HS-5 (cell line): ENCODE measurements at places on chromosomes 4 and X.

DNA sequence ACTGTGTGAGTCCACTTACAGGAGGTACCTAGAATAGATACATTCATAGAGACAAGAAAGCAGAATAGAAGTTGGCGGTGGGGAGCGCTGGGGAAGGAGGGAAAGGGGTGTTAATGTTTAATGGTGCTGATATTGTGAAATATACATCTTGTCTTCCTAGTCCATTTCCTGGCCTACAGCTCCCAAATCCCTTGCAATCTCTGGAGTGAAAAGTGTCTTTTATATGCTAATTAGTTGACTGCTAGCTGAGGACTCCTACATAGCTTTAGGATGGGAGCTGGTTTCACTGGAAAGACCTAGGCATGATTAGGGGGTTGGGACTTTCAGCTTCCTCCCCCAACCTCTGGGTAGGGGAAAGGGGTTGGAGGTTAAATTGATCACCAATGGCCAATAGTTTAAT, 36.0 kb downstream of the FUNDC1 start:
- DNase-seq, result no peak

DNA sequence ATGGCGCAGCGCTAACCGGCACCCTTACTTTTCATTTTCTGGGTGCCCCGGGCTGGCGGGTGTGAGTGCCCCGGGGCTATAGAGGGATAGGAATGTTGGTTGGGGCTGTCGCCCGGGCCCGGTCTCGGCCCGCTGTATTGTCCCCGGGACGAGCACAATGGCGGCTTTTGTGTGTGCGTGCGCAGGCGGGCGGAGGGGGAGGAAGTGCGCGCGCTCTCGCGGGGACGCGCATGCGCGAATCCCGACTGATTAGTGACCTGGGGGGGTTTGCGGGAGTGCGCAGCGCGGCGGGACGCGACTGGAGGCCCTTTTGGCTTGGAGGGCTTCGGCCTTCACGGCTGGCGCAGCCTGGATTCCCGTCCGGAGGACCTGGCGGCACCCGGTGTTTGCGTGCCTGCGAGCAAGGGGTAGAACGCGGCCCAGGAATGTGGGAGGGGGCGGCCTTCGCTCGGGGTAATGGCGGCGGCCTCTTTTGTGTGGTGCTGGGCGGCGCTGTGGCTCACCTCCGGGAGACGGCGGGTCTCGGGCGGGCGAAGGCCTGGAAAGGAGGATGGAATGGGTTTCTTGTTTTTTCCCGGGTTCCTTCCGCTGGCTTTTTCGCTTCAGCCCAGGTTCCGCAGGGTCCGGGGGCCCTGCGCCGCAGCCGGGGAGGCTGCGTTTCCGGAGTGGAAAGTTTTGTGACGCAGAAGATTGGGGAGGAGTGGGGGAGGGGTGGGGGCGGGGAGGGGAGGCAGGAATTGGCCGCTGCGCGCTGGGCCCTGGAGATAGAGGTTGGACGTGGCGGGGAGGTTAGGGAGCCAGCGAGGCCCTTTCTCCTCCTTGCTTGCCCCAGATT, 618 bp downstream of the DDX3X start:
- no peak for DNase-seq

GRCh38 chr4:180840142-180840541, 1403.1 kb upstream of the TENM3 start:
- no peak for DNase-seq

- DNase-seq, result no peak
Measured at GRCh38 chrX:12885508-12885907, 18.6 kb downstream of the TLR7 start.

DNA sequence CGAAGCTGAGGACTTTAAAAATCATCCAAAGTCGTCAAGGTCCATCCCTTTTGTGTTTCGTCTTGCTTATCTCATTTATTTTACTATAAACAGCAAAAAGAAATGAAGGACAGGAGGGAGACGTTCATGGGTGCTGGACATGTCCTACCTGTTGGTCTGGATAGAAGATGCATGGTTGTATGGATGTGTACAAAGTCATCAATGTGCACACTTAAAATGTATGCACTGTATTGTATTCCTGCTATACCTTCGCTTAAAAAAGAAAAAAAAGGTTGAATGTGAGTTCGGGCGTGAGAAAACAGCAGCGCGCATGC, 313 bp upstream of the BLOC1S4 start:
- no peak for DNase-seq

- DNase-seq, result no peak
Measured at GRCh38 chr4:823176-823760, 2.7 kb downstream of the CPLX1 start.

- peak; percentile 2 for DNase-seq
Measured at GRCh38 chr4:98778206-98778605, 119.8 kb upstream of the TSPAN5 start.

- no peak for DNase-seq
Measured at GRCh38 chr4:151803246-151803645, 42.4 kb upstream of the GATB start.

DNA sequence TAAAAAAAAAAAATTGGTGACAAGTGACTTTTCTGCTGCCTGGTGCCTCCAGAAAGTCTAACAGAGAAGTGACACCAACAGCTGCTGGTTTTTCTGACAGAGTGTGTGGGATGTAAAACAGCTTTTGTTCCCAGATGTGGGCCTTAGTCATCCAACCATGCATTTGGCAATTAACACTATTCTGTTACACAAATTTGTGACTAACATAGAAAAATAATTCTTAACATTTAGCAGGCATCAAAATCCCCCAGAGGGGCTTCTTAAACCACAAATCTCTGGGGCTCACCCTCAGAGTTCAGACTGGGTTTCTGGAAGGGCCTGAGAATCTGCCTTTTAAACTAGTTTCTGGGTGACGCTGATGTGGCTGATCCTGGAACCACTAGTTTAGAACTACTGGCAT, 100.5 kb upstream of the PCDH7 start:
- DNase-seq, result no peak

DNA sequence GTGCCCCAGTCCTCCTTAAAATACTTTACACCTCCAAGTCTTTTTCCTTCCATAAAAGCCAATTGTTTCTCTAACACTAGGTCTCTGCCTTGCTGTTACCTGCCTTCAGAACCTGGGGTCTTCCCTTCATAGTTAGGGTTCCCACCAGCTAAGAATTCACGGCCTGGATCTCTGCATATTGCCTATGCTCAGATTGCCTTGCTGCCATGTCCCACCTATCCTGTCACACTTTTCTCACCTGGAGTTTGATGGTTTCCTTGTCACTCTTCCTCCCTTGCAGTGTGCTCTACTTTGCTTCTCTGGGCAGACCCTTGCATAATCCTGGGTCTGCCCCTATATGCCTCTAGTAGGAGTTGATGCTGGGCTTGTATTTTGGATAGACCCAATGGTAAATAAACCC, 36.6 kb upstream of the TMPRSS11E start:
- DNase-seq, result no peak

DNA sequence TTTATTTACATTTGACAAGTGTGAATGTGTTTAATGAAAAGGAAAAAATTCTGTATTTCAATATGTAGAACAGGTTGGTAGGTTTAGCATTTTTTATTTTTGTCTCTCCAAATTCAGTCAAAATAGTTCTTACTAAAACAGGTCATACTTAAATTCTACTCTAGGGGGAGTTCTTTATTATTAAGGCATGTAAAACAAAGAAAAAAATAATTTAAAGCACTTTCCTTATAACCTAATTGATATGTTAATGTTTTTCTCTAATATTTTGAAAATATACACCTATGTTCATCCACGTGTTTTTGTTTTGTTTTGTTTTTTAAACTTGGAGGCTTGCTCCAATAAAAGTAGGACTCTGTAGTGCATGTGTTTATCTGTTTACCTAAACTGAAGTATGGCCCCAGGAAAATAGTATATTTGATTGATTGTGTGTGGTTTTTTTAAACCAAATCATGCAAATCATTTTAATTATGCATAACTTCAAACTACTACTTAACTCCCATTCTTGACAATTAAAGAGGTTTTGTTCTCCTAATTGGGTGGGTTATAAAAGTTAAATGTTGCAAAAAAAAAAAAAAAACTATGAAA, 562.7 kb downstream of the RPA4 start:
- no peak for DNase-seq

DNA sequence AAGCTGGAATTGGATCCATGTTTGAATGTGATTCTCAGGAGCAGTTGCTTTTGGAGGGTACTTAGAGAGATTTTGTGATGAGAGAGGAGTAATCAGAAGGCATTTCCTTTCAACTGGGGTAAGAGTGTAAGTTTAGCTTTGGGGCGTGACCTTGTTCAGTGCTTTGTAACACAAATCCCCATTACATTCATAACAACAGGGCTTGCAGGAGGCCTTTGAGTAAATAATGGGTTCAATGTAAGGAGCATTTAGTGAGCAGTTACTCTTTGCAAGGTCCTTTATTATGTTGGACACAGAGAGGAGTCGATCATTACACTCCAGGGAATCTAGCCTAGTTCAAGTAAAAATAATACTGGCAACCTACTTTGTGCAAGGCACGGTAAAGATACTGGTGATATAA, 74.0 kb upstream of the AFF2 start:
- DNase-seq, result no peak
